Astrocyte of the hippocampus (primary cell): ENCODE measurements at places on chromosomes 16 and 17.

DNA sequence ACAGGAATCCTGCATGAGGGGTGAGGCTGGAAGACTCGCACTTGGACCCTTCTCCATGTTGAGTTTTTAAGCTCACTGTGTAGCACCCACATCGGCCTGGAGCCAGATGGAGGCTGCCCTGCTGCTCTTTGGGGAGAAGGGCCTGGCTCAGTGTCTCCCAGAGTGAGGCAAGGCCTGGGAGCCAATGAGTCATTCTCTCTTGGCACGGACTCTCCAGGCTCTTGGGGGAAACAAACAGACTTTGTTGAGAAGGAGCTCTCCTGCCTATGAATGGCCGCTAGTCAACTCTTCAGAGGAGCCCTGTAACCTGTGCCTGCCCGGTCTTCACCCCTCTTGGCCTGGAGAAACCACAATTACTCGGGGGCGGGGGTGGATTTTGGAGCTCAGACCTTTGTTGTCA is 50.8 kb upstream of the MAF start:
- peak; percentile 75 for DNase-seq

DNA sequence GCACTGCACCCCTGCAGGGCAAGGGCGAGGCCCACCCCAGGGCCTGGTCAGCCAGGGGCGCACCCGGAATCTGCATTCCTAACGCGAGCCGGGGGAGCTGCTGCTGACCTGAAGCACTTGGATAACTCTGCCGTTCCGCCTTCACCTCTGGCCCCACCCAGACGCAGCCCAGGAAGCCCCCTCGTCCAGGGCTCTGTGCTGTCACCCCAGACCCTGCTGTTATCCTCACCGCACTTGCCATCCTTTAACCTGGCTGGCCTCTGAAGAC is 13.3 kb upstream of the PABPN1L start:
- DNase-seq, result no peak

GRCh38 chr17:50359005-50359699 is 13.2 kb downstream of the XYLT2 start:
- DNase-seq, result no peak

- DNase-seq, result peak; percentile 96
These were observed at the start of gene ATF7IP2 for GRCh38 chr16:10385725-10386516. ATF7IP2 (plus strand) TSS chr16:10386061; CDS start chr16:10430621, 44,560 bp downstream.

GRCh38 chr16:88702371-88703210 is 3.6 kb downstream of the RNF166 start:
- DNase-seq, result no peak
